Right renal cortex interstitium (tissue), 3 donors: ENCODE measurements at places on chromosomes 11 and 22. TPM values are rescaled to one million over a fixed set of nuclear protein-coding genes. Genes with fewer than 3 reads are reported as not detected.

DNA sequence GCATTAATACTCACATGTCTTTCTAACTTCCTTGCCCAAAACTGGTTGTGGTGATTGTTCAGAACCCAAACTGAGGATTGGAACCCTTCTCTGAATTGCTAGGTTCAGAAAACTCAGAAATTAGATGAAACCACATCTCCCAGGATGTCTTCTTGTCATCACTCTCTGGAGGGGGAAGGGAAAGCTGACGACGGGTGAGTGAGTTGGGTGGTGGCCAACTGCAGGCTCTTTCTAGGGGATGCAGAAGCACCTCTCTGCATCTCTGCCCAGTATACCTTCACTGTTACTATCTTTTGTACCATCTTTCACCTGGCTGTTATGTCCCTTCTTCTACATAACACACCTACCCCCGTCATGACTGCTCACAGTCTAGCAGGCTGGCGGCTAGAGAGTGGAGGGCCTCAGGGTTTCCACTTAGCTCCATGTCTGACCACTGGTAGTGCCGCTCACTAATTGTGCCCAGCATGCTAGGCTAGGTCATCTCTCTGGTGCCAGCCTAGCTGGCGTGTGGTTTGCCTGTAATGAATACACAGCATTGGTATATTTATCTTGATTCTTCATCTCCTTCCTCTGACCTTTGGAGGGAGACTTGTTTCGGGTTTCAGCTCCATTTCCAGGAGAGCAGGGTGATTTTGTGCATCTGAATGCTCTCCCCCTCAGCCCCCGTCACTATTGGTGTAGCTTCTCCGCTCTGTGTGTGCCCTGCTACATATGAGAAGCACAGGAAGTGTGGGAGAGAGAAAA, 7.3 kb downstream of the GRAMD1B start:
- DNase-seq = no peak

DNA sequence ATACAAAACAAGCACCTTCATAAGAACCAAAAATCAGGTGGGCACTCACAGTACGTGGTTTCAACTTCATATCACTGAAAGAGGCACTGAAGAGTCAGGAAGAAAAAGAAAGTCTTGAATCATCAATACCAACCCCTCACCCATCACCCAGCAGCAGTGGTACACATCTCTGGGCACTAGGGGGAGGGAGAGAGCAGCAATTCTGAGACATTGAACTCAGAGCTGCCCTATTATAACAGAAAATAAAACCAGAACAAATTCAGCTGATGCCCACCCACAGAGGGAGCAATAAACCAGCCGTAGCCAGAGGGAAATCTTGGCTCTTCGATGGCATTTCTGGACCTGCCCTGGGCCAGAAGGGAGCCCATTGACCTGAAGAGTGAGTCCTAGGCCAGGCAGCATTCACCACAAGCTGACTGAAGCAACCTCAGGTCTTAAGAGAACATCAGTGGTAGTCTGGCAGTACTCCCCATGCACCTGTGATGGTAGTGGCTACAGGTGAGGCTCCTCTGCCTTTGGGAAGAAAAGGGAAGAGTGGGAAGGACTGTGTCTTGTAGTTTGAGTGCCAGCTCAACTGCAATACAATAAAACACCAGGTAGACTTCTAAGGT, 42.2 kb upstream of the FAM181B start:
- no peak for DNase-seq

GRCh38 chr11:61797263-61797944, 4.7 kb downstream of the FEN1 start:
- no peak for DNase-seq

DNA sequence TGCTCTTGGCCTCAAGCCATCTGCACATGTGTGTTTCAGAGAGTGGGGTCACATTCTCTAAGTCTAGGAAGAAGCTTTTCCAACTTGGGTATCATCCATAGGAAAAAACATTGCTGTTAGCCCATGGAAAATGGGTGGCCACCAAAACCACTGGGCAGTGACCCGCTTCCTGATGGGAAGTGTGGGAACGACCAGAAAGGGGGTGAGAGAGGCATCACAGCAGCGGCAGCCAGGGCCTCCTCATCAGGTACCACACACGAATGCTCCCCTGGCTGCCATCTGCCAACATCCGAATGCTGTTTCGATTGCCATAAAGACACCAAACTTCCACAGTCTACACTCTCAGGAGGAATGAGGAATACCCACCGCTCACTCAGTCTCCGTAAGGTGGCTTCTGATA, 40.3 kb downstream of the CHKA start:
- DNase-seq = no peak

DNA sequence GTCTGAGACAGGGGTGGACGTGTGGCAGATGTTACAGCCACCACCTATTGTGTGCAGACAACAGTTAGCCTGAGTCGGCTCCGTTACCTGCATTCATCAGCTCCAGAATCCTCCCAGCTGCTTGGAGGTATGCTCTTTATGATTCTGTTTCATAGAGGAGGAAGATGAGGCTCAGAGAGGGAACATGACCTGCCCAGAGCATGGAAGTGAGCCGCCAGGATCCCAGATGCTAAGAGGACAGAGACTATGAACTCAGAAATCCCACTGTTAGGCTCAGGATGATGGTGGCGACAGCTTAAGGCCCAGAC, 1.5 kb downstream of the EMID1 start:
- no peak for DNase-seq

DNA sequence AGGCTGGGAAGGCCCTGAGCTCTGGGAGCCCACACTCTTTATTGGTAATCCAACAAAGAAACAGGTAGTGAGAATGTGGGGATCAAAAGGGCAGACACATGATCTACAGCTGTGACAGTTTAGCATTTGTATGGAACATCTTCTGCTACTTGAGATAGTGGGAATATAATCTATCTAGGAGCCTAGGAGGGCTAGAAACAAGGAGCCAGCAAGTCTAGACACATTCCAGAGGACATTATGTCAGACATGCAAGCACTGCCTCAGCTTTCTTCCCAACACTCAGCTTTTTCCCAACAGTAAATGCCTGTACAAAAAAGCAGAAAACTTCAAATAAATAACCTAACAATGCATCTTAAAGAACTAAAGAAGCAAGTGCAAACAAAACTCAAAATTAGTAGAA, 1150.6 kb upstream of the RAG2 start:
- DNase-seq = no peak

DNA sequence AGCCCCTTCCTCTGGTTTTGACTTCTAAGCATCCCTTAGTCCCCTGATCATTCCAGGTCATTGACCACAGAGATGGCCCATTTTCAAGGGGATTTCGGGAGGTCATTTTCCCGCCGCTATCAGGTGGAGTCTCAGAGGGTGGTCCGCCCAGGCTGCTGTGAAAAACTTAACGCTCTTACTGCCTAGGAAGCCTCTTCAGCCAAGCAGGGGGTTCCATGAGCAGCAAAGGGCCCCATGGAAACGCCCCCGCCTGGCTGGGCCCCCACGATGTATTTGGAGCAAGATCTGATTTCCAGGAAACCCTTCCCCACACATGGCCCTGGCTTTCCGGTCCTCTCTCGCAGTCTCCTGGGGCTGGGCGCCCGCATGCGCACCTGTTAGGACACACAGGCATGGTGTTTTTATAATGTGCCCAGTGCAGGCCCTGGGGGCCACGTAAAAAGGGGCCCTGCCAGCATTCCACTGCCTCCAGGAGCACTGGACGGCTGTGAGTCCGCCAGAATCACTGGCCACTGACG, 32.5 kb downstream of the ANO1 start:
- DNase-seq = no peak

Gene TRIM49
- not detected for polyA plus RNA-seq

Gene IL18BP
- polyA plus RNA-seq = 9.0 TPM
